ENCODE measurements at places on chromosomes 7 and 10.

DNA sequence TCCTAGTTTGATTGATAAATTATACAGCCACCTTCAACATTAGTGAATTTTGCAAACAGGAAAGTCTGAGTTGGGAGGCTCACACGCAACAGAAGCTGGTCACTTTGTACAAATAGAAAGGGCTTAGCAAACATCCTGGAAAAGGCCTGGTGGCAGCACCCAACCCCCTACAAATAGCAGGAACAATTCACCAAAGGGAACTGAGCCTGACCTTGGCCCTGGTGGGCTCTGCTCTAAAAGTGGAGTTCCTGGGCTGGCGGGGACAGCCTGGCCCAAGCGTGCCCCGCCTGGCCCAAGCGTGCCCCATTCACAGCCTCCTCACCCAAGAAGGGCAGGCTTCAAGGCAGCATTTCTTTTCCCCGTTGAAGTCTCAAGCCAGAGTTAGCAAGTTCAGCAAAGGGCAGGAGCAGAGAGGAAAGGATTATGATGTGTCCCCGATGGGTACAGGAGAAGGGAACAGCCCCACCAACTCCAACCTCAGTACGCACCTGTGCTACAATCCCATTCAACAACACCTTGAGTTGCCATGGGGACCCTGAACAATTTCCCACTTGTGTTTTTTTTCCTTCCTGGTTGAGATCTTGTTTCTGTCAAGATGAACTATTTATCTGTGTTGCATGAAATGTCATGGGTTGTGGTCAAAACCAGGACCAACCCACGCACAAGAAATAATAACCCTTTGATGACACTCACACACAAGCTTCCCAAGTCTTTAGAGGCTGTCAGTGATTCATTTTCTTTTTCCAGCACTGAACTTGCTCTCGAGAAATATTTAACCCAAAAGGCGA lies 43.4 kb downstream of the RGS10 start:
- no peak for DNase-seq

- no peak for DNase-seq
Measured at GRCh38 chr10:68135922-68136792, 26.9 kb downstream of the MYPN start.

GRCh38 chr10:129046065-129046681 lies 420.9 kb upstream of the MGMT start:
- no peak for DNase-seq

DNA sequence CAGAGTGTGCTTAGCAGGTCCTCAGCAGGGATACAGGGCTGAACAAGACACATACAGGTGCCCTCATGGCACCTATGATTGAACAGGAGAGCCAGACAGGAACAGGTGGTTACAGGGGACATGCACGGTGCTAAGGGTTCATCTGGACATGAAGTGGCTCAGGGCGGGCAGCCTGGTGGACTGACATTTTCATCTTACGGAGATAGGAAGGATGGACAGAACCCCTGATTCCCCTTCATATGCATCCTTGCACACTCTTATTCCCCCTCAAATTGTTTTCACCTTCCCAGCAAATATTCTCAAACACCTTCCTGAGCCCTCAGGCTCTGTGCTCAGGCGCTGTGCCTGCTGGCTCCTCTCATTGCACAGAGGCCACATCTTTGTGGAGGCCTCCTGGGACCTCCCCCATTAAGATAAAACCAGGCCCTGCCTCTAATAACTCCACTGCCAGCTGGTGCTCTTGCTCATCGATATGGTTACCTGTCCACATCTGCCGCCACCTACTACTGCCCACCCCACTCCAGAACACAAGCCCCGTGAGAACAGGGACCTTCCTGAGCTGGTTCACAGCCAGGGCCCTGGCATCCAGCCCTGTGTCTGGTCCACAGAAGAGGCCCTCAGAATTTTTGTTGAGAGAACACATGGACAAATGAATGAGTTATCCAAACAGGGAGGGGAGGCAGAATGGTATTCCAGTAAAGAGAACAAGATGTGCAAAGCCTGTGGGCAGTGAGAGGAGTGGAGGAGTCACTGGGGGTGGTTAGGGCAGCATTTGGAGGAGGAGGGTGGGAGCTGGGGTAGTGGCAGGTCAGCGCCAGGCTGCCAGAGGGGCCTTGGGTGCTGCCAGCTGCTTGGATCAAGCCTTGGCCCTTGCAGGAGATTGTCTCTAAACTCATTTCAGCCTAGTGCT lies 68.9 kb upstream of the AQP1 start:
- DNase-seq: no peak

DNA sequence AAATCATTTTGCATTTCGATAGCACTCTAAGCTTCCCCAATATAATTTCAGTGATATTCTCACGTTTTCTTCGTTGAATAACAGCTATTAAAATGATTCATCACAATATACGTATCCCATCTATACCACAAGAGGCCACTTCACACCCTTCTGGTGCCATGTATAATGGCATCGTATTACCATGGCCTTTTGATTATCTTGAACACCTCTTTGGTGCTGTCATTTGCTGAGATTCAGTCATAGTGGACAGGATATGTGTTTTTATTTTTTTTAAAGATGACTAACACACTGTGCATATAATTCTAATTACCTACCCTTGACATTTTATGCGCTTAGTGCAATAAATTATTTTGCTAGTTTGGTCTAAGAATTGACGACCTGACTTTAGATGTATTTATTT lies 6.7 kb upstream of the INSYN2A start:
- DNase-seq: no peak

GRCh38 chr10:121822180-121822579 lies 105.7 kb downstream of the ATE1 start:
- no peak for DNase-seq

GRCh38 chr10:71712572-71713134 lies 6.9 kb downstream of the C10orf105 start:
- DNase-seq: no peak

GRCh38 chr7:77329466-77330168 lies 86.5 kb downstream of the GSAP start:
- DNase-seq: no peak

- no peak for DNase-seq
Measured at GRCh38 chr10:50497758-50498157, 126.0 kb downstream of the SGMS1 start.

- DNase-seq: no peak
Measured at GRCh38 chr10:7788639-7789286, 786 bp downstream of the ATP5F1C start.

- no peak for DNase-seq
Measured at GRCh38 chr7:8442051-8442813, 8.8 kb downstream of the NXPH1 start.

- DNase-seq: no peak
Measured at GRCh38 chr7:142657376-142657775, 91.9 kb upstream of the PRSS1 start.

- DNase-seq: no peak
Measured at GRCh38 chr7:95865716-95866371, 93.5 kb downstream of the DYNC1I1 start.

- no peak for DNase-seq
Measured at GRCh38 chr7:151717415-151717814, 159.5 kb downstream of the PRKAG2 start.

DNA sequence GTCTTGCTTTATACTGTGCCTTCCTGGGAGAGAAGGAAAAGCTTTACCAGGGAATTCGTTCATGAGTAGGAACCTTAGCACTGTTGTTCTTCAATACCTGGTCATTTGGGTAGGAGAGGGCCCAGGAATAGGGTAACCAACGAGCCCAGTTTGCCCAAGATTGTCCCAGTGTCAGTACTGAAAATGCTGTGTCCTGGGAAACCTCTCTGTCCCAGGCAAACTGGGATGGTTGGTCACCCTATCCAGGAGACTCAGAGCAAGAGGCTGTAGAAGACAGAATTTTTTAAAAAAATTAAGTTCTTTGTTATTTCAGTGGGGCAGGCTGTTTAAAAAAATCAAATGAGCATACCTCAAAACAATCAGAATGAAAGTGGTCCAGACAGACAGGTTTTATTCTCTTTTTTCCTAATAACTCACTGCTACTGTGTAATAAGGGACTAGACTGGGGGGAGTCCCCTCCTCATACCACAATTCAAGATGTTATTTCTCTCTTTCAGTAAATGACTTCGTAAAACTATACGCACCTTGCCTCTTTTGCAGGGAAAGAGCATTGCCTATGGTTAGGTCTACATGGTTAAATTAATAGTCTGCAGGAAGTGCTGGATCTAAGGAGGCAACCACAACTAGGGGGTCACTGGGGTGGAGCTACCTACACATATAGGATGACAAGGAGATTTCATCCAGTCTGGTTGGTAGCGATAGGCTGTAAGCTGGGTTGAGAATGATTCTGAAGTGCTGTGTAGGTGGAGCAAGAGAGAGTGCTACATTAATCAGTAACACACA lies 41.1 kb upstream of the FAM133B start:
- no peak for DNase-seq

DNA sequence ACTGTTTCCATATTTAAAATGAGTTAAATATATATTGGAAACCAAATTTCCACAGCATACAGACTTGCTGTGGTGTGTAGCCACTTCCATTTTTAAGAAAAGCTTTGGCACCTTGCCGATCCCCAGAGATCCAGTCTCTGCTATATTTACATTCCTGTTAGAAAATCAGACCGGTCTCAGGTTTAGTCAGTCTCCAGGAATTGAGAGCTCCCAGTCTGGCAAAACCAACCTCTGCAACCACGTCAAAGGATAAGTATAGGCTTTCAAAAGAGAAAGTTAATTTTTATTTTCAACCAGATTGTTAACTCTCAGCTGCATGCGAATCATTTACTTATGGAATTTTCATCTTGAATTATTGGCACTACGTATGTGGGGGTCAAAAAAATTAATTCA lies 28.2 kb downstream of the PUS7 start:
- no peak for DNase-seq

DNA sequence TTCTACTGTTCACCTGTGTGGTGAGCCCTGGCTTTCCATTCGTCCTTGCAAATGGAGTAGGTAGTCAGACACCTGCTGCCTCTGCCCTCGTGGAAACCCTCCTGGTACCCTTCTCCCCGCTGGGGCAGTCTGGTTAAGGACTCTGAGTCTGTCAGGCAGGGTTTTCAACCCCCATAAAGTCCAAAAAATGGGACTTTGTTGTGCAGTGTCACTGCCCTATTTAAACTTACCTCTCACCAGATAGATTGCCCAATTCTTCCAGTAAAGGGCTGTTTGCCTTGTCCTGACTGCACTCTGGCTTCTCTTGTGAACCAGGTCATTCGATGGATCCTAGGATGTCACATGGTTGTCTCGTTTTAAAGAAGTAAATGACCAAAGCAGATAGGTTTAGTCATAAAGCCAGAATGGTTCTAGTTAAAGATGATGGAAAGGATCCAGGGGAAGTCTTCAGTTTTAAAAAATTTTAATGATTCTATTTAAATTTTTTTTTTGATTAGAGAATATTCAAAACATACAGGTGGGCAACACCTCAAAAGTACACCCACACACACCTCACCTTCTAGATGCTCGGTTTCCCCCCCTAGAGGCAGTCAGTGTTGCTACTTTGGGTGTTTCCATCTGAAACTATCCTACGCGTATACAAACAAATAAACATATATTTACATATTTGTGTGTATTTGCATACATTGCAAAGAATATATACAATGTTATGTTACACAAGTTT lies 22.0 kb downstream of the TMEM176B start:
- no peak for DNase-seq

DNA sequence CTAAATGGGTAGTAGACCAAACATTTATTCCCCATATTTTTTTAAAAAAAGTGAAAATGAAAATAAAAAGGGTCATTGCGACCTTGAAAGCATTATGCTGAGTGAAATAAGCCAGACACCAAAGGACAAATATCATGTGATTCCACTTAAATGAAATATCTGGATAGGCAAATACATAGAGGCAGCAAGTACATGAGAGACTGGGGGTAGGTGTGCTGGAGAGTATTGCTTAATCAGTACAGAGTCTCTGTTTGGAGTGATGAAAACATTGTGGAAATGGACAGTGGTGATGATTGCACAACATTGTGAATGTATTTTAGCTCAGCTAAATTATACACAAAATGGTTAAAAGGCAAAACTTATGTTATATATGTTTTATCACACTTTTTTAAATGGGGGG lies 169.4 kb downstream of the AKR1D1 start:
- no peak for DNase-seq

GRCh38 chr7:80790877-80791276 lies 128.0 kb downstream of the SEMA3C start:
- DNase-seq: no peak

DNA sequence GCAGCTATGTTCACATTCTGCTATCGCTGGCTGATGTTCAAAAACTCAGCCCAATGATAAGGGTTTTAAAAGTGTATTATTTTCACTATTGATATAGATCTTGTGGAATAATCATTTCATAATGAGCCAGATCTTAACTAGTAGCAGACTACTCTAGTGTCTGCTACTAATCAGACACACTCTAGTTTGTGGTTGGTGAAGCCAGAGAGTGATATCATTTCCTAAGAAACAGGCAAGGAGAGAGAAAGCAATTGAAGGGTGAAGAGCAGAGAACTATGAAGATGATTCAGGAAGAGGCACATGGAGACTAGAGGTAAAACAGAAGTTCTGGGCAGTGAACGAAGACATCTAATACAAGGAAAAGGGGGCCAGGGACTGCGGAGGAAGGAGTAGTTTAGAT lies 58.2 kb upstream of the BET1 start:
- DNase-seq: no peak

GRCh38 chr7:45117582-45117981 lies 6.1 kb upstream of the TBRG4 start:
- DNase-seq: no peak

- DNase-seq: no peak
Measured at GRCh38 chr10:34426041-34426440, 389.1 kb downstream of the PARD3 start.

GRCh38 chr7:131638641-131639430 lies 82.4 kb upstream of the PODXL start:
- DNase-seq: no peak

DNA sequence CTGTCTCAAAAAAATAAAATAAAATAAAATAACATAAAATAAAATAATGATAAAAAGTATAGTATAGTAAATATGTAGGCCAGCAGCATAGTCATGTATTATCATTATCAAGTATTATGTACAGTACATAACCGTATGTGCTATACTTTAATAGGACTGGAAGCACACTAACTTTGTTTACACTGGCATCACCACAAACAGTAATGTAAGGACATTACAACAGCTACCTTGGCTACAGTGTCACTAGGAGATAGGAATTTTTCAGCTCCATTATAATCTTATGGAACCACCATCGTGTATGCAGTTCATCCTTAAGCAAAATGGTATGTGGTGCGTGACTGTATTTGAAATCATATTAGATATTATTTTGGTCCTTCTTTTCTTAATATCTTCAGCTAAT lies 1163.5 kb upstream of the LRRTM3 start:
- no peak for DNase-seq

All from activated T-helper 1 cell treated with anti-CD3 and anti-CD28 coated beads, Interleukin-2, amount 50 U/mL, for 16 hours (primary cell).